Hematopoietic multipotent progenitor cell (in vitro differentiated cells): ENCODE measurements at places on chromosomes 7 and 10.

DNA sequence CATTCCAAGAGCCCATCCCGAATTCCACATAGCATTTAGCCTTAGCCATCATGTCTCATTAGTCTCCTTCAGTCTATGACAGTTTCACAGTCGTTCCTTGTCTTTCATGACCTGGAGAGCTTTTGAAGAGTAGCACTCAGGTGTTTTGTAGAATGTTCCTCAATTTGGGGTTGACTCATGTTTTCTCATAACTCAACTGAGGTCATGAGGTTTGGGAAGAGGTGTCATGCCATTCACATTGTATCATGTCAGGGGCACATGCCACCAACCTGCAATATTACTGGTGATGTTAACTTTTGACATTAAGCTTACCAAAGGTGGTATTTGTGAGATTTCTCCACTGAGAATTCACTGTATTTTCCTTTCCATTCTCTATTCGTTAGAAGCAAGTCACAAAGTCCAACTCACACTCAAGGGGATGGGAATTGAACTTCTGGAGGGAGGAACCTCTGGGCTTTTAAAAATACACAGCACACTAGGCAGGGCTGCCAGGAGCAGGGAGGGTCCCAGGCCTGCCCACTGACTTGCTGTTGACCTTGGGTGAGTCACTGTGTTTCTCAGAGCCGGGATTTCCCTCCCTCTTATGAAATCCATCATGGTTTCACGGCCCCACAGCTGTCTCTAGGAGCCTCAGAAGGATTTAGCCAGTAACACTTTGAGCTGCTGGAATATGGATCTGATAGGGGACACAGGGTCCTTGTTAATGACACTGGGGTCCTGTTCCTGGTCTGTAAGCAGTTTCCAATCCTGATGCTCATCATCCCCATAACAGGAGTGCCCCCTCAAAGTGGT lies 74.4 kb upstream of the TCF7L2 start:
- DNase-seq, result no peak

- DNase-seq, result no peak
These were observed 138.0 kb downstream of the TACC2 start for GRCh38 chr10:122126763-122127659.

GRCh38 chr10:66466622-66467021 lies 459.2 kb upstream of the LRRTM3 start:
- no peak for DNase-seq

DNA sequence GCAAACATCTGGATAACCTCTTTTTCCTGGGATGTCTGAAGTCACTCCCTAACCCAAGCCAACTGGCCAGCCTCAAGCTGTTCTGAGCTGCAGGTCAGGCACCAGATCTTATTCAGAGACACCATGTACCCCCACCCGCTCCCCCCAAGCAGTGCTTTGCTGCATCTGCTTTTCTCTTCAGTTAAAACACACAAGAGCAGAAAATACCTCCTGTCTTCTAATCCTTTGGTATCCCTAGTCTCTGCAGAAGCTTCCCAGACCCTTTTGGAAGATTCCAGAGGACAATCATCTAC lies 3.0 kb downstream of the ZNF488 start:
- no peak for DNase-seq

GRCh38 chr10:102298899-102299298 lies 53.6 kb downstream of the GBF1 start:
- DNase-seq, result no peak

GRCh38 chr7:50461695-50462094 lies 11.5 kb upstream of the FIGNL1 start:
- DNase-seq, result no peak

DNA sequence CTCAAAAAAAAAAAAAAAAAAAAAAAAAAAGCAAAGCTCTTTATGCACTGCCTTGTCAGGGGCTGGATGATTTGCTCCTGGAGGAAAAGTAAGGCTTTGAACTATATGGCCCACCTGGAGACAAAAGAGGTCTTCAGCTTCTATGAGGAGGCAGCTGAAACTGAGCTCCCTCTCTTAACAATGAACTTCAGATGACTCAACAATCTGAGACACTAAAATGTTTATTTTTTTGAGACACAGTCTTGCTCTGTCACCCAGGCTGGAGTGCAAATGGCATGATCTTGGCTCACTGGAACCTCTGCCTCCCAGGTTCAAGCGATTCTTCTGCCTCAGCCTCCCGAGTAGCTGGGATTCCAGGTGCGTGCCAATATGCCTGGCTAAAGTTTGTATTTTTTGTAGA lies 36.7 kb downstream of the RAB19 start:
- no peak for DNase-seq
